Stimulated activated CD4-positive, alpha-beta T cell treated with anti-CD3 and anti-CD28 coated beads, Interleukin-1b, Interleukin-23, amount 100 ng/mL, for 24 hours (primary cell): ENCODE measurements at places on chromosomes 12 and 14.

GRCh38 chr14:88792473-88793258 lies at the start of gene EML5:
Gene EML5, minus strand, starts transcription at chr14:88792953. Its CDS starts 450 bp downstream, at chr14:88792503.
- peak; percentile 79 for DNase-seq

- DNase-seq, result no peak
Observed at GRCh38 chr12:12717586-12718380, 615 bp downstream of the CDKN1B start.

DNA sequence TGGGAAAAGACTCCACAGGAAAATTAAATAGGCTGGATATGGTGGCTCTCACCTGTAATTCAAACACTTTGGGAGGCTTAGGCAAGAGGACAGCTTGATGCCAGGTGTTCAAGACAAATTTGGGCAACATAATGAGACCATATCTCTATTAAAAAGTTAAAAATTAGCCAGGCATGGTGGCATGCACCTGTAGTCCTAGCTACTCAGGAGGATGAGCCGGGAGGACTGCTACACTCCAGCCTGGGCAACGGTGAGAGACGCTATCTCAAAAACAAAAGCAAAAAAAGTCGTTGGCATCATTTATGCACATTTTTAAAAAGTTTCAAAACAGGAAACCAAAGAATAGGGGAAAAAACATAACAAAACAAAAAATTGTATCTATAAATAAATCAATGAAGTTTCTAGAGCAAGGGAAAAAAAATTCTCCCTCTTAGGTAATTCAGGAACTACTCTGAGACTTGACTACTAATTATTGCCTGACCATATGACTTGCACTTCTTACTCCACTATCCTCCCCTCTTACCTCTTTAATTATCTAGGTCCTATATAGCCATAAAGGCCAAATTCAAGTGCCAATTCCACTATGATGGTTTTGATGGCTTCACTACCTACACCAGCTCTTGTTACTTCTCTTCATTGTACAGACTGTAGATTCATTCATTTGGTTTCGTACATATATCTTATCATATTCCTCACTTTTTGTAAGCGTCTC lies 1.6 kb downstream of the METTL3 start:
- DNase-seq, result no peak

DNA sequence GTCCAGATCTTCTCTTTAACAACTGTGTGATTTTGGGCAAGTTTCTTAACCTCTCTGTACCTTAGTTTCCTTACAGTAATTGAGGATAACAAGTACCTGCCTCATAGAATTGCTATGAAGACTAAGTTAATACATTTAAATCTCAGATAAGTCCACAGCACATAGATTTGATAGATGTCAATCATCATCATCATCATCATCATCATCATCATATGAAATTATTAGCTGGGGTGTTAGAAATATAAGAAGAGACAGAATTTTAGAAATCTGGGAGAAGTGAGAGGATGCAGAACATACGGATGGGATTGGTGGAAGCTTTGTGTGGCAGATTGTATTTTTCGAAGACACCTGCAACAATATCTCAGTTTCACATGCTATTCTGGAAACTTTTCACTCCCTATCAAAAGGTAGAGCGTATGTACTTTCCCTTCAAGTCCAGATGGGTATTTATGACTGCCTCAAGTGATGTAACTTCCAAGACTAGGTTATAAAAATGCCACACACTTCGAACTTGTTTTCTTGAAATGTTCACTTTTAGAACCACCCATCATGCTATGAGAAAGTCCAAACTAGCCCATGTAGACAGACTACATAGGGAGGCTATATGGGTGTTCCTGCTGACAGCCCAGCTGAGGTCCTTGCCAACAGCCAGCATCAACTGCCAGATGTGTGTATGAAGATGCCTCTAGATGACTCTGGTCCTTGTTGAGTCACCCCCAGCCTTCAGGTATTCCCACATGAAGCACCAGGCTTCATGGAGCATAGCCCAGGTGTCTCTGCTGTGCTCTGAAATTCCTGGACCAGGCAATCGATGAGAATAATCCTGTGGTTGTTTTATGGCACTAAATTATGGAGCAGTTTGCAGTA lies 20.7 kb upstream of the SDR39U1 start:
- no peak for DNase-seq

DNA sequence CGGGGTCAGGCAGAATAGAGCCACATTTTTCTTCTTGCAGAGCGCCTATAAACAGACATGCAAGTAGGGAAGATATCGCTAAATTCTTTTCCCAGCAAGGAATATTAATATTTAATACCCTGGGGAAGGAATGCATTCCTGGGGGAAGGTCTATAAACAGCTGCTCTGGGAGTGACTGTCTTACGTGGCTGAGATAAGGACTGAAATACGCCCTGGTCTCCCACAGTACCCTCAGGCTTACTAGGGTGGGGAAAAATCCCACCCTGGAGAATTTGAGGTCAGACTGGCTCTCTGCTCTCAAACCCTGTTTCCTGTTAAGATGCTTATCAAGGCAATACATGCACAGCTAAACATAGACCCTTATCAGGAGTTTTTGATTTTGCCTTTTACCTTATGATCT lies 262.3 kb downstream of the CEP128 start:
- no peak for DNase-seq

DNA sequence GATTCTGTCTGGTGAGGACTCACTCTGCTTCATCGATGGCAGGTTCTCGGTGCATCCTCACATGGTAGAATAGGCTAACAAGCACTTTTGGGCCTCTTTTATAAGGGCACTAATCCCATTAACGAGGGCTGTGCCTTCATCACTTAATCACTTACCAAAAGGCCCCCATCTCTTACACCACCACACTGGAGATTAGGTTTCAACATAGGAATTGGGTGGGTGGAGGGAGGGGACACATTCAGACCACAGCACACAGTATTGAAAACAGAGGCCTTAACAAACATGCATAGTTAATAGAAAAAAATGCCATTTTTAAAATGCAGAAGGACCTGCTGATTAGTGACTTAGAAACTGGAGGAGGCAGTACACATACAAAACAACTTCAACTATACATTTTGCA lies 61.6 kb downstream of the SPPL3 start:
- no peak for DNase-seq

DNA sequence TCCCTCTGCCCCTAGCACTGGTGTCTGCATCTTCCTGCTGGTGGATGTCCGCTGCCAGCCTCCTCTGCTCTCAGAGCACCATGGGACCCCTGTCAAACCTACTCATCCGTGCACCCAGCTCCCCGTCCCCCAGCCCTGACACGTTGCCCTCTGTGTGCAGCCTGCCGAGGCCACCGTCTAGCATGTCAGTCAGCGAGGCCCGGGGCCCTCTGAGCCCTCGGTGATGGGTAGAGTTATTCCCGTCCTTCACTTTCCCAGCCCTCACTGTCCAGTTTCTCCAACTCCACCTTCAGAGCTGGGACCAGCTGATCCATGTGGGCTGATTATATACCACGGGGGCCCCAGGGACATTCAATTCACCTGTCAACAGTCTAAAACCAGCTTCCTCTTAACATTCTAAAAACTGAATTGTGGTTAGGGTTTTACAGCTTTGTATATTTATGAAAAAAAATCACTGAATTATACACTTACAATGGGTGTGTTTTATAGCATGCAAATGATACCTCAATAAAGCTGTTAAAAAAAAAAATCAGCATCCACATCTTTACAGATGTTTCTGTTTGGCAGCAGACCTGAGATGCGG lies 61.3 kb downstream of the CCDC88C start:
- DNase-seq, result no peak

- no peak for DNase-seq
Observed at GRCh38 chr14:73397810-73398209, 60.5 kb downstream of the NUMB start.

- peak; percentile 20 for DNase-seq
Observed at GRCh38 chr14:95291859-95292542, 27.7 kb downstream of the CLMN start.

DNA sequence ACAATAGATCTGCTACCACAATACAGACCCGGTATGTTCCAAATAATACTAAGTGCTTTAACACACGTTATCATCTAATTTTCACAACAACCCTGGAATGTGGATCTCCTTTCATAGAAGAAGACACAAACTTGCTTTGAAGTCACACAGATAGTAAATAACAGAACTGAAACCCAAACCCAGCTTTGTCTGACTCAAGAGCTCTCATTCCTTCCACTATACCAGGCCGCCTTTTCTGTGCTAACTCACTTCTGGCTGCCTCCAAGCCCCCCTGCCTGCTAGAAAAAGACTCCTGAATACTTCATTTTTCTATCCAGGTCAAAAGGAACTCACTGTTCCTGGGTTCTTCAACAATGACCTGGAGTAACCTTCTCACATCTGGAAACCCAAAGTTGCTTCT lies 37.8 kb downstream of the PRPF40B start:
- DNase-seq, result no peak

DNA sequence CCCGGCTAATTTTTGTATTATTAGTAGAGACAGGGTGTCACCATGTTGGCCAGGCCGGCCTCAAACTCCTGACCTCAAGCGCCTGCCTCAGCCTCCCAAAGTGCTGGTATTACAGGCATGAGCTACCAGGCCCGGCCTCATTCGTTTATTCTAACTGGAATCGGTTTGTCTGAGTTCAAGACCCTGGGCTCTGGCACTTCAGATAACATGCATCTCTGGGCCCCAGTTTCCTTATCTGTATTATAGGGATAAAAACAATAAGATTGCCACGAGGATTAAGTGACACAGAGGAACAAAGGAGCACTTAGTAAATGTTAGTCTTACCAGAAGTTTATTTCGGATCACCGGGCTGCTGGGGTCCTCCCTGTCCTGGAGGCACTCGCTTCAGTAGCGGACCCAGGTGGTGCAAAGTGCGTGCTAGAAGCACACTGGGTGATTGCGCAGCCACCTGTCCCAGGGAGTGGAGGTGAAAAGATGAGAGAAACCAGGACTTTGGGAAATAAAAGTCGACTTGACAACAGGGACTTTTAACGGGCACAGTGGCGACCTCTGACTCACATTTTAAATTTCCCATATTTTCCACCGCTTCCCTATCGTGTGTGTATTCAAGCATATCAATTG lies 37.5 kb downstream of the ACACB start:
- no peak for DNase-seq

GRCh38 chr12:108495054-108495453 lies 20.0 kb upstream of the FICD start:
- DNase-seq, result no peak

DNA sequence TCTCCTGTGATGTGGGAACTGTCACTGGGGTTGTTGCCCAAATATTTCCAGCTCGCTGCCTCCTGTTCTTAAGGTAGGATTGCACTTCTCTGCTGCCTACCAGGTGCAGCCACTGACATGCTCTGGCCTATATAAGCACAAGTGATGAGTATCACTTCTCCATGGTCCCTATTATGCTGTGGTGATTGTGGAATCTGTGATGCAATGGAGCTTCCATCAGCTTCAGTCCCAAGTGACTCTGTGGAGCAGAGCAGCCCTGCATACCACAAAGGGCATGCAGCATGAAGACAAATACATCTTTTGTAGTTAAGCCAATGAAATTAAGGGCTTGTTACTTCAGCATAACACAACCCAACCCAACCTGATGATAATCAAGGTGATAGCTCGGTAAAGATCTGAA lies 43.5 kb downstream of the CKAP4 start:
- DNase-seq, result no peak

- peak; percentile 89 for DNase-seq
Observed at GRCh38 chr12:100142851-100143559, at the start of gene BLTP3B. Gene BLTP3B, minus strand, starts transcription at chr12:100142874. Its CDS starts 239 bp downstream, at chr12:100142635.

DNA sequence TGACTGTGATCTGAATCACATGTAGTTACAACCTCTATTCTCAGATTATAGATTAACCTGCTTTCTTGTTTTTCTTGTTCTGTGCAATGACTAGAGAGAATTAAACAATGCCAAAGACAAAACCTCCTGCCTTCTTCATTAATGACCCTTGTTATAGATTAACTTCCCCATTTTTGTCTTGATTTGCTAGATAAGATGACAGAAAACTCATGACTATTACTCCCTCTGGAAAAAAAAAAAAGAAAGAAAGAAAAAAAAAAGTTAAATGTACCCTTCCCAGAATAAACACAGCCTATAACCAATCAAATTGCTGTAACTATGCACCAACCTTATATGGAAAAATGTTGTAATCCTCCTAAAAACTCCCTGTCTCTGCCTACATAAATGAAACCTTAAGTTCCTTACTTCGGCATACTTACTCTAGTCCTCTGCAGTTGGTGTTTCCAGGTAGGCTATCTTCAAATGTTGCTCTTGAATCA lies 41.1 kb upstream of the PCED1B start:
- DNase-seq, result no peak

- no peak for DNase-seq
Observed at GRCh38 chr12:25625146-25625545, 72.1 kb upstream of the LMNTD1 start.

GRCh38 chr14:65413739-65414045 lies 1.2 kb downstream of the FUT8 start:
- DNase-seq, result no peak

- no peak for DNase-seq
Observed at GRCh38 chr12:12396694-12397093, 39.8 kb downstream of the BORCS5 start.

DNA sequence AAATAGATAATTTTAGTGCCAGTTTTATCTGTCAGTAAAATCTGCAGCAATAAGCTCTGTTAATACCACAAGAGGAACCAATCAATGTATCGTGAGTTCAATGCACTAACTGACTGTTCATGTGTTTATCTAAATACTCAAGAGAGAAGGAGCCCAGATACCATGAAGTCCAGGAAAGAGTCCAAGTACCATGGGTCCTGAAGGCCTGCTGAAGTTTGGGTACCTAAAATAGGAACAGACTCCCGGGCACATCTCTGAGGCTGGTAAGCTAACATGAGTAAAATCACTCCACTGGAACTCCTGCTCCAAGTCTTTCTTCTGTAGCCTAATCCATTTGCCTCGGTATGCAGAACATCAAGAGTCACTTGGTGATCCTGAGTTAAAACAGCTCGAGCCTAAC lies 71.1 kb downstream of the PRKD1 start:
- DNase-seq, result no peak

DNA sequence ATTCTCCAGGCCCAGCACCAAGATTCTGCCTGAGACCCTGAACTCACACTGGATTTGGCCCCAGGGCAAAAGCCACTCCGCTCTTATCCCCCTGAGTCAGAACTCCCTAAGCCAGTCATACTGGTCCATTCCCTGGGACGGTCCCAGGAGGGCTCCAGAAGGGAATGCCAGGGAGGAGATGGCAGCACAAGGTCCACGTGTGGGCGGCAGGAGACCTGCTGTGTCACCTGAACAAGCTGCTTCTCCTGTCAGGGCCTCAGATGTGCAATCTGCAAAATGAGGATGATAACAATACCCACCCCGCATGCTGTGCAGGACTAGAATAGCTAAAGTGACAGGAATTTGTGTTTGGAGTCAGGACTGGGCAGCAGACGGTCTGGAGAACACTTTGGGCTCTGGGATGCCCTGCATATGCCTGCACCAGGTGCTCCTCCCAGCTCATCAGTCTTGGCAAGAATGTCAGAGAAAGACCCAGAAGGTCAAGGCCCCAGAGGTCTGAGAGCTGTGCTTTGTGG lies 40.3 kb downstream of the CMKLR1 start:
- DNase-seq, result no peak

GRCh38 chr12:94872671-94872970 lies 130.9 kb downstream of the NDUFA12 start:
- DNase-seq, result no peak

DNA sequence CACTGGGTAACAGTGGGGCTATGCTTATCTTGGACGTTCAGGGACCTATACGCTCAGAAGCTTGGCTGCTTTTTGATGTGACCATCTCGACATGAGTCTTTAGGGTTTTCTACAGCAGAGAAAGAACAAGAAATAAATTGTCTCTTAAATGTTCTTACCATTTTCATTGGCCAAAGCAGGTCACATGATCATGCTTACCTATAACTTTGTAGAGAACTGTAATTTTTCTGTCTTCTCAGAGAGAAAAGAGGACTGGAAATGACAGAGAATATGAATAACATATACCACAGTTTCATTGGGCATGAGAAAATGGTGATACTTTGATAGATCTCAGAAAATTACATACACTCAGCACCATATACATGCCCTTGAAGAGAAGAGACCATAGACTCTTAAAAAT lies 390.9 kb downstream of the NRXN3 start:
- no peak for DNase-seq
